ENCODE measurements at places on chromosomes 1 and 21. TPM values are rescaled to one million over a fixed set of nuclear protein-coding genes. Genes with fewer than 3 reads are reported as not detected.

GRCh38 chr1:31327381-31327780, 30.5 kb downstream of the ZCCHC17 start:
- DNase-seq: no peak

- no peak for DNase-seq
Observed at GRCh38 chr1:170495006-170495405, 37.0 kb upstream of the GORAB start.

DNA sequence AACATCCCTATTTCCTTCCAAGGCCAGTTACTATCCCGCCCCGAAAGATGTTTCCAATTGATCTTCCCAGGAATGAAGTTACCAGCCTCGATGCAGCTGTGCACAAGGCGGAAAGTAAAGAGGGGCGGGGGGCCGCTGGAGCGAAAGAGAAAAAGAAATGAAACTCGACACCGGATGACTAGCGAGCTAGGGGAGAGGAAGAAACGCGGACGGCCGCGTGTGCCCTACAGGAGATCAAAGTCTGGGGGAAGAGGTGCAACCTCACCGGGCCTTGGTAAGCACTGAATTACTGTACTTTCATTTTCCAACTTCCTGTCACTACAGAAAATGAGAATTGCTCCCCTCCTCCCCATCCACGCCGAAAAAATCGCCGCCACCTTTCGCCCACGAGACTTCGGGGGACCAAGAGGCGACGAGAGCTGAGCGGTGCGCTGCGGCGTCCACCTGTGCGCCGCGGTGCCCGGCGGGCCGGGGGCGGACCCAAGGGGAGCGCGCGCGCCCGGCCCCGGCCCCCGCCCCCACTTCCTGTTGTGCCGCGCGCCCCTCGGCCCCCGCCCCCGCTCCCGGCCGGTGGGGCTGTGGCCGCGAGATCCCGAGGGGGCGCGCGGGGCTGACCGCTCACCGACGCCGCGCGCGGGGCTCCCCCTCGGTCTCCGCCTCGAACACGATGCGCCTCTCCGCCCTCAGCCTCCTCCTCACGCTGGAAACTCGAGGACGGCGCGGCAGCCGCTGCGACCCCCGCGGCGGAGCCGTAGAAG, 622 bp downstream of the ELK4 start:
- peak; percentile 58 for DNase-seq

The NR1I3 gene
- not detected for total RNA-seq

The OR2T2 gene
- total RNA-seq: not detected

DNA sequence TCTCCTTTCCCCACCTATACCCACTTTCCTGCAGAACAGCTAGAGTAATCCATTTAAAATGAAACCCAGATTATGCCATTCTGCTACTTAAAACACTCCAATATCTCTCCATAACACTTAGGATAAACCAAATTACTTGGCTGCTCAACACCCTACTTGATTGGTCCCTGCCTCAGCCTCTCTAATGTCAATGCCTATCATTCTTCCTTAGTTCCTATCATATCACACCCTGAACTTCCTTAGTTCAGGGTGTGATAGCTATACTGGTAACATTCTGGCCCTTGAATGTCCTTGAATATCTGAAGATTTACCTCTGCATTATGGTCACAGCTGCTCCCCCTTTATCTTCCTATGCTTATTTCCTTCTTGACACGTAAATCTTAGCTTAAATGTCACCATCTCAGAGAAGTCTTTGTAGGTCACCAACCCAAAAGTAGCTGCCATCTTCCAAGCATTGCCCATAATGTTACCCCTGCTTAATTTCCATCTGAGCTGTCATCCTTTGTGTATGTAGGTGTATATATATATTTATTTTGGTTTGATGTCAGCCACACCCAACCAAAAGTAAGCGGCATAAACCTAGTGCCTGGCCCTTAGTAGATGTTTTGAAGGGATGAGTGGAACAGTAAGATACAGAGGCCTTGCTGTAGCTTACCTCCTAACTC, 379.8 kb downstream of the PTPRC start:
- DNase-seq: no peak

DNA sequence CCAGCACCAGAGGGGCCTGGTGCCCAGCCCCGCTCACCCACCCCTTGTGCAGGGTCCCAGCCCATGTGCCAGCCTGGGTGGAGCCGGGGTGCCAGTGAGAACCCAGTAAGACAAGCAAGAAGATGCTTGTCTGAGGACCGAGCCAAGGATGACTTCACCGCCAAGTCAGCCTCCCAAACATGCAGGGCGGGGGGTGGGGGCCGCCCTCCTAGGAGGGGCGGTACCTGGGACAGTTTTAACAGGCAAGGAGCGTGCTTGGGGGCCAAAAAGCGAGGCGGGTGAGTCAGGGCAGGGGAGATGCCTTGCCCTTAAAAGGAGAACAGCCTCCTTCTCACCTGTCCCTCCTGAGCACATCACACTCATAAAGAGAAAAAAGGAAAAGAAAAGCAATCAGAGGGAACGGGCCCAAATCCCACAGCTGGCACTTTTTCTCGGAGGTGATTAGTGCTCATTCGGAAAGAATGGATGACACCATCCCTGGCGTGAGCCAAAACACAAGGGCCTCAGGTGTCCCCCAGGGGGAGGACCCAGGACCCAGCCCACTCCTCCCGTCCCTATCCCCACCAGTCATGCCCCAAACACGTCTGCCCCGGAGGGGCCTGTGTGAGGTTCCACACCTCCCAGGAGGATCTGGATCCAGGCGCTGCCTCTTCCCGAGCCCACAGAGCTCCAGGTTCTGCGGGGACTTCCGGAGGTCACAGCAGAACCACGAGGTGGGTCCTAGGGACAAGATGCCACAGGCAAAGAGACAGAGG, 77.6 kb upstream of the IFFO2 start:
- DNase-seq: peak; percentile 19

DNA sequence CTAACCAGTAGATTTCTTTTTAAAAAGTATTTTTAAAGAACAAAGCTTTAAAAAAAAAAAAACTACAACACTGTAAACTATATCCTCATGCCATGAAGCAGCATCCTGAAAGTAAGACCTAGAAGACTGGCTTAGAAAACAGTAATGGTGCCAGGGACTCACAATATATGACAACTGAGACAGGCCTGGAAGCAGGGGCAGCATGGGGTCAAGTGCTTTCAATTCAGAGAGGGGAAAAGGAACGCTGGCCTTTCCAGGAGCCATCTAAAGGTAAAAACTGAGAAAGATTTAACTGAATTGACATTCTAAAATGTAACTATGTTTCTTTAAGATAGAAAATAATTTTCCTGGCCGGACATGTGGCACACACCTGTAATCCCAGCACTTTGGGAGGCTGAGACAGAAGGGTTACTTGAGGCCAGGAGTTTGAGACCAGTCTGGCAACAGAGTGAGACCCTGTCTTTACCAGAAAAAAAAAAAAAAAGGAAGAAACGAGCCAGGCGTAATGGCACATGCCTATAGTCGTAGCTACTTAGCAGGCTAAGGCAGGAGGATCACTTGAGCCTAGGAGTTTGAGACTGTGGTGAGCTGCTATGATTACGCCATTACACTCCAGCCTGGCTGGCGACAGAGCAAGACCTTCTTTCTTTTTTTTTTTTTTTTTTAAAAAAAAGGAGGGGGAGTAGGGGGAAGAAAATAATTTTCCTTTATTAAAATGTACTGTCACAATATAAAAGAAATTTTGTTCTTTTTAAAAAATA, 54.1 kb downstream of the SLC35D1 start:
- DNase-seq: no peak

DNA sequence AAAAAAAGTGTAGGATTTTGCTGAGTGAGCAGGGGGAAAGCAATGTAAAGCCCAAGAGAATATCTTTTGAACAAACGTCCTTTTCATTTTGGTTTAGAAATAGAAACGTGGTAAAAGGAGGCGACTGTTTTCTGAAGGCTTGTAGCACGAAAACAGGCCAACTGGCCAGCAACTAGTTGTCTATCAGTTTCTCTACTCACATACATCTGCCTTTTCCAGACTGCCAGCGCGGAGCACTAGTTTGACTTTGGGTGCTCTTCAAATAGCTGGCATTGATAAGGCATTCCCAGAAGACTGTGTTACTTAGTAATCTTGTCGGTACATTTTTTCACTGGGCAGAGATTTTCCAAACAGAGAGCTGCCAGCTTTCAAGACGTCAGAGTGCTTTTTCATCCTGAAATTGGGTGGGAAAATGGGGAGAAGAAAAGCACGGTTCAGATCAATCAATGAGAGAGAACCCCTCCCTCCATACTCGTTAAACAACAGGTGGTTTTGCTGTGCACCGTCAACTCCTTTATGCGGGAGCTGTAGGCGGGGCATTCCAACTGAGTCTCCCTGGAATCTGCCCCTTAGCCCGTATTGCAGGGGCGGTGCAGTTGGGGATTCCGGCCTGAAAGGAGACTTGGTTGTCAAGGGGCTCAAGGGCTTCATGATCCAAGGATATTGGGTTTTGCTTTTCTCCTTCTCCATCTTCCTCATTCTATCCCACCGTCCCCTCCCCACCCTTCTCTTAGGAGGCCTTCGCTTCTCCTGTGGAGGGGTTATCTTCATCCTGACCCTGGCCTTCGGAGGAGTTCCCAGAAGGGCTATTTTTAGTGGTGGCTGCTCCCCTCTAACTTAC, 884 bp upstream of the LRRC8C start:
- DNase-seq: no peak

DNA sequence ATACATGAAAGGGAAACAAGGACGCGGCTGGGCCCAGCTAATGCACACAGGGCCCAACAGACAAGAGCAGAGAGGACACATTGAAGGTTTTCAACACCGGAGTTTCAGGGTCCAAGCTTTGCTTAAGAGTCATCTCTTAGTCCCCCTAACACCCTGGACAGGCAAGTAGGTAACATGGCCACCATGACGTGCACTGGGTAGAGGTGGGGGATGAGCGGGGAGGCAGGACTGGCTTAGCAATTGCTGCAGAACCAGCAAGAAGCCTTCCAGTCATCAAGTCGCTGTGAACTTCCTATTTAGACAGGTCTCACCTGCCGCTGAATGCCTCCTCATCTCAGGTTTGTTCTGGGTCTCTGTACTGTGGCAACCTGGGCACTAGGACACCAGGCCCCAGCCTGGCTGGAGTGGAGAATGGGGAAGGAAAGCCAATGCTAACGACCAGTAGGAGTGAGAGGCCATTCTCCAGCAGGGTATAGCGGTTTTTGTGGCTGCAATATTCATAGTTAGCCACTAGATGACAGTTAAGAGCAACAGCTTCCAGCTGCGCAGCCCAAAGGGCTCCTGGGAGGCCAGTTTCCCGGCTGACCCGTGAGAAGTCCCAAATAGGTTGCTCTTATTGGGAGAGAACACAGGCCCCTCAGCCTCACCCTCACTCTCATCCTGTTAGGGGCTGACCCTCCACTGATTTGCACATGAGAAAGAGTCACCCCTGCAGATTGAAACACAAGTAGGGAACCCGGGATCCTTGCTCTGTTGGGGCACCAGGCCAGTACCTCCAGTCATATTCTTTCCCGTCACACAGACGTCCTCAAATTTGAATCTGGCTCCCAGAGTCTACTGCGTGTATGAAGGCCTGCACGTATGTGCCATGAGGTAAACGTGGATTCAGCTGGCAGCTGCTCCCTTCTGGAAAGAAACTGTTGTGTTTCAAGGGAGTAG, 6.0 kb upstream of the PIGC start:
- DNase-seq: peak; percentile 70

DNA sequence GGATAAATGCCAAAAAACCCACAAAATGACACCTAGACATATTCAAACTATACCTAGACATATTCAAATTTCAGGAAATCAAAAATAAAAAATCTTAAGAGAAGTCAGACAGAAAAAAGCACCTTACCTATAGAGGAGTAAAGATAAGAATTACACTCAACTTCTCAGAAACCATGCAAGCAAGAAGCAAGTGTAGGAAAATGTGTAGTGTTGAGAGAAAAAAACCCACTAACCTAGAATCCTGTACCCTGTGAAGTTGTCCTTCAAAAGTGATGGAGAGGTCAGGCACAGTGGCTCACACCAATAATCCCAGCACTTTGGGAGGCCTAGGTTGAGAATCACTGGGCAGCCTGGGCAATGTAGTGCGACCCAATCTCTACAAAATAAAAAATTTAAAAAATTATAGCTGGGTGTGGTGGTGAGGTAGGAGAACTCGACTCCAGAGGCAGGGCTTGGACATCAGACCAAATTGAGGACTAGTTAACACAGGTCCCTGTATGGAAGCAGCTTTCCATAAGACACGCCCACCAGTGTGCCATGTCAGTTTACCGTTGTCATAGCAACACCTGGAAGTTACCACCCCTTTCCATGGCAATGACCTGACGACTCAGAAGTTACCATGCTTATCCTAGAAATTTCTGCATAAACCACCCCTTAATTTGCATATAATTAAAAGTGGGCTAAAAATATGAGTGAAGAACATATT, 20.7 kb downstream of the PDIK1L start:
- DNase-seq: no peak

Measured in HFFc6 (cell line).